ENCODE measurements at places on chromosomes 6 and 20.
A peak's percentile ranks its signal among the peaks of the same experiment; 100 is the strongest.

DNA sequence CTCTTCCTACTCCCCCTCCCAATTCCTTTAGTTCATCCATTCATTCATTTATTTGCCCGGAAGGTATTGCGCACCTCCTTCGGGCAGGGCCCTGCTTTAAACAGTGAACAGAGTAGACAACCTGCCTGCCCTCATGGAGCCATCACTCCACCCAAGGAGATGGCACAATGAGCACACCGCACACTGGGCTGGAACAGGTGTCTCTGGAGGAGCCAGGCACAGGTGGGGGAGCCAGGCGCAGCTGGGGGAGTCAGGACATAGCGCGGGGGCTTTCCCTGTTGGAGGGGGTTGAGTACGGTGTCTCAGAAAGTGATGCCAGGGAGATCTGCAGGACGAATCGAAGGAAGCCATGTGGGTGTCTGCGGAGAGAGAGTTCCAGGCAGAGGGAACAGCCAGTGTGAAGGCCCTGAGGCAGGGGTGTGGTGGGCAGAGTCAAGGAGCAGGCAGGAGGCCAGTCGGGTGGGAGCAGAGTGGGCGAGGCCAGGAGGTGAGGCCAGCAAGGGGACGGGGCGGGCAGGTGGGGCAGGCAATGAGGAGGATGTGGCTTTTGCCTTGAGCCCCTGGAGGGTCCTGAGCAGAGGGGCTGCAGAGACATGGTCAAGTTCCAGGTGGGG lies 46.4 kb downstream of the SNAI1 start:
- DNase-seq = no peak

DNA sequence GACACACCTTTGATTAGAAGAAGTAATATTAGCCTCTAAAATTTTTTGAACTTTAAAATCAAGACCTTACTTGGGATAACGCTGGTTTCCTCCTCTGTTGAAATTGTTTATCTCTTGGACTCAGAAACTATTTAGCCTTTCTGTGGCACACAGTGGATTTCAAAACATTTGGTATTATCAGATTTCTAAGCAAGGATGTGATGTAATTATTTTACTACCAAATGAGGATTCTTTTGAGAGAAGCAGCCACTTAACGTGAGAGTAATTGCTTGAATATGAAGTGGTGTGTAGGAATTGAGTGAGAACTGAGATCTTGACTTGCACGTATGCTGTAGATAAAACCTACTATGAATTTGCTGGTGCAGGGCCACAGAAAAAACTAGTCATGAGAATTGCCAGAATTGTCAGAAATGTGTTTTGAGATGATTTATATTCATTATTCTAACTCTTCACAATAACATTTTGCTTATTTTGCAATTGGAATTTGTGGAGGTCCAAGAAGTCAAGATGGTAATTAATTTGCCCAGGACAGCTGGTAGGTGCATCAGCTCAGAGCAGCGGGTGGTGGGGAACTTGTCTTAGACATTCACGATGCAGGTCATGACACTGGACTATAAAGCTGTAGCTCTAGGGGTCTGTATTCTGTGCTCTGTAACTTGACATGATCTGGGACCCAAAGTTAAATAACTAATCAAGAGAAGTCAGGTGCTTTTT lies 53.4 kb downstream of the AKAP12 start:
- DNase-seq = peak; percentile 69

DNA sequence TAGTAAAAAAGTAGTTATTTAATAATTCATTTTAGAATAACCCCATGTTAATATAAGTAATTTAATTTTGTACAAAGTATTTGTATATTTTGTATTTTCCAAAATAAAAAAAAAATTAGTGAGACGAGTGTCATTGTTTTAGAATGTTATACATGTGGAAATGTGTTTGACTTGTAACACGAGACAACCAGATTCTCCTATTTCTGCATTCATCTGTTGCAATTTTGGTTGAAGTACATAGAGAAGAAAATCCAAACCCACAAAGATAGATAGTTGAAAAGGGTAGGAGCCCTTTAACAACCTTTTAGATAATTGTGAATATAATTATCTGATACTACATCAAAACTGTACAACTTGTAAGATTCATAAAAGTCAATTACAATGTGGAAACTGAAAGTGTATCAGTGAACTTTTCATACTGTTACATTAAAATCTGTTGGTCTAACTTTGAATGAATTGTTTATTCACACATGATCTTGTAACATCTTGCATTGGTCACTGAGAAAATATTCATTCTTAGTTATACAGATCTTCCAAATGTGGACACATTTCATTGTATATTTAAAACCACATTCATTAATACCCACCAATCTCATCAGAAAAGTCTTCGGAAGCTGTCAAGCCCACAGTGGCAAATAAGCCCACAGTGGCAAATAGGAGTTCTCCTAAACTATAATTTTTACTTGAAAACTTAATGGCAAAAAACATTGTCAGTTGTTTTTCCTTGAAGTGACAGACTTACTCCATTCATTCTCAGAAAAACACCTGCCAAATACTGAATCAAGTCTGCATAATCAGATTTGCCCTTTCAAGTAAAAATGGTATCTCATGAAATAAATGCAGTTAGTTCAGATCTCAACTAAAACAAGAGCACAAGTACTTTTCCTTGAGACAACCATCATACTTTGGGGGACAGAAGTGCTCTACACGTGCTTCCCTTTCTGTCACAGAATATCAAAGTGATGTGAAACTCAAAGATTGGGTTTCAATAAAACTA lies 52.8 kb downstream of the FKBP5 start:
- no peak for DNase-seq

DNA sequence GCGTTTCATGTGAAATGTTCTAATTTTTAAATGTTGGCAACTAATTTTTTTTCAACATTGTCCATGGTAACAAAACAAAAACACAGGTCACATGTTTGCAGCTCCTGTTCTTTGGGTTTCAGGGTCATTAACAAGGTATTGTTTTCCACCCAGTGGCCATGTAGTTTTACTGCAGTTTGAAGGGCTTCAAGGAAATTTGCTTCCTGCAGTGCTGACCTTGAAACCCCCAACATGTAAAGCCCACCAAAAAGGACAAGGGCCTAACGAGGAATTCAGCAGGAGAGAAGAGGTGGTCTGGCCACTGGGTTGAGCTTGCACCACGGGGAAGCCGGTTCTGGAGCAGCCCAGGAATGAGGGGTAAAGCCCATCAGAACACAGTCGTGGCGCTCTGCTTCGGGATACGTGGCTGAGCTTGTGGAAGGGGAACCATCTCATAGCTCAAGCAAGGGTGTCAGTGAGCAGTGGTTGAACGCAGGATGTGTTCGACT lies 13.9 kb upstream of the KLHL31 start:
- peak; percentile 74 for DNase-seq

DNA sequence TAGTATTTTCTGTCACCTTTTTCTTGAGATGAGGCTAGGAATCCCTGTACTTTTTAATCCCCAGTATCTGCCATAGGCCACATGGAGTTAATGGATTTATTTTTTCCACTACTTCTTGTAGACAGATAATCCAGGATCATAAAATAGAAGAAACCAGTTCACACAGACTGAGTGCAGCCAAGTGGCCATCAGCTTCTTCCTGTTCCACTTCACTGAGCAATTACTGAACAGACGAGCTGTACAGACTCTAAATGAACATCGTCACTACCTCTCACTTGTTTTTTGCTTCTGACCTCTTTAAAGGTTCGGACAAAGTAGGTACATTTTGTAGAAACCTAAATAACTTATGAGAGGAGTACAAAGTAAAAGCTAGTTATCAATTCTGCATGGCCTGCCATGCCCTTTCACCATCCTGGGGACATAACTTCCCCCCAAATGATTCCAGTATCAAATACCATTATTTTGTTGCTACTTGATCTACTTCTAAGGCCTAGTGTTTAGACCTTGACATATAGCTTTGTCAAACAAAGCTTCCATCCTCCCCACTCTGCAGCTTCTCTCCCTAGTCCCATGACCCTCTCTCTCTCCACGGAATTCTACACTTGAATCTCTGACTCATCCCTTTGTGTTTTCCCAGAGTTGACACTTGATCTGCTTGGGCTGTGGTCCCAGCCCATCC lies 34.4 kb upstream of the ARHGAP18 start:
- no peak for DNase-seq

- DNase-seq = no peak
Measured at GRCh38 chr6:54415517-54415916, 107.3 kb downstream of the TINAG start.

DNA sequence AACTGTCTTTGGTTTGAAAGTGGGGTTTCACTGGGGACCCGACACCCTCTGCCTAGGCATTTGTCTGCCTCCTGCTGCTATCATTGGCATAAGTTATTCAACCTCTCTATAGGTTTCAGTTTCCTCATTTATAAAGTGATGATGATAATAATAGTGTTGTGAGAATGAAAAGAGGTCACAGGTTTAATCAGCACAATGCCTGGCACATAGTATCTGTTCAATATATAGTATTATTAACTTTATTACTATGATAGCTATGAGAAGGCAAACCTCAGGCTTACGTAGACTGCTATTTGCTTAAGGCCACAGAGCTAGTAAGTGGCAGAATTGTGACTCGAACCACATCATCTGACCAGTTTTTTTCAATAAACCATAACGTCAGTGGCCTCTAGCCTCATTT lies 256.8 kb downstream of the CDKAL1 start:
- no peak for DNase-seq

GRCh38 chr20:36128463-36129159 lies 25.9 kb upstream of the EPB41L1 start:
- no peak for DNase-seq

- no peak for DNase-seq
Measured at GRCh38 chr20:61127311-61128039, 124.6 kb upstream of the CDH4 start.

DNA sequence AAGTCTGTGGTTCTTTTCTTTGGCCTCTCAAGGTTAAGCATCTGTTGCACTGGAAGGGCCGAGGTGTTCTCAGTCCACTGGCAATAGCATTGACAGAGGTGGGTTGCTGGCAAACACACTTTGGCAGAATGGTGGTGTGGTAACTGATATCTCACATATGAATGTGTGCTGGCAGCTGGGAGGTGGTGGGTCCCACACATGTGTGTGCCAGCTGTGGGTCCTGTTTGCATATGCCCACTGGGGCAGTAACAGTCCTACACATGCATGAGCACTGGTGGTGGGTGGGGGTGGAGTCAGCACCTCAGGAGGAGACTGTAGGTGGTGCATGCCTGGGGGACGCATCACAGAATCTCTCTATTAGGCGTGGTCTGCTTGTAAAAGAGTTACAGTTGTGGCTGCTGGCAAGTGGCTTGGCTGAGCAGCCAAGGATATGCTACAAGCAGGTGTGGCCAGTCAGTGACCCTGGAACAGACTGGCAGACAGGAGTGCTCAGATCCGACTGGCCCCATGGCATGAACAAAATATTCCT lies 934.3 kb downstream of the GRIK2 start:
- no peak for DNase-seq

- no peak for DNase-seq
Measured at GRCh38 chr6:11341303-11341702, 108.8 kb upstream of the NEDD9 start.

DNA sequence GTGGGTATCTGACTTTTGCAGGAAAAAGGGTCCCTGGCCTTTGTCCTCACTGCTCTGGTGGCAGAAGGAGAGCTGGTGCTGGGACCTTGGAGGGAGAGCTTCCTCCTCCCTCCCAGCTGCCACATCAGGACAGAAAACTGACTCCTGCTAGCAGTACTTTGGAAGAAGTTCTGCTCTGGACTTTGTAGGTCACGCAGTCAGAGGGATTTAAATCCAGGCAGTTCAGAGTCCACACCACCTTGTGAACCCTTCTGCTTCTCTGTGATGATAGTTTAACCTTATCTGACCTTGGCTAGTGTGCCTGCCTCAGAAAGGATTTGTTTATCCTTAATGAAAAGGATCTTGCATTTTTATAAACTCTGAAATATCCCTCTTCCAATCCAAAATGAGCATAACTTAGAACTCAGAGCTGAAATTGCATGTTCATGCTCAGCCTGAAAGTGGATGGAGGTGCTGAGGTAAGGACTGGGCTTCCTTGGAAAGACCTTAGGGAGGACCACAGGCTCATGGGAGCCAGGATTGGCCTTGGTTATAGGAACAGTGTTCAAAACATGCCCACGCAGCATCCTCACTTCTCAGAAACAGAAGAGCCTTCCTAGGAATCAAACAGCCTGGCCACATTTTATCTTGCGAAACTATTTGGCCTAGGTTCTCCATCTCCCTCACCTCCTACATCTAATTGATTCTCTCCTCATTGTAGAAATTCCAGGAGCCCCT lies 123.9 kb upstream of the SASH1 start:
- DNase-seq = no peak

DNA sequence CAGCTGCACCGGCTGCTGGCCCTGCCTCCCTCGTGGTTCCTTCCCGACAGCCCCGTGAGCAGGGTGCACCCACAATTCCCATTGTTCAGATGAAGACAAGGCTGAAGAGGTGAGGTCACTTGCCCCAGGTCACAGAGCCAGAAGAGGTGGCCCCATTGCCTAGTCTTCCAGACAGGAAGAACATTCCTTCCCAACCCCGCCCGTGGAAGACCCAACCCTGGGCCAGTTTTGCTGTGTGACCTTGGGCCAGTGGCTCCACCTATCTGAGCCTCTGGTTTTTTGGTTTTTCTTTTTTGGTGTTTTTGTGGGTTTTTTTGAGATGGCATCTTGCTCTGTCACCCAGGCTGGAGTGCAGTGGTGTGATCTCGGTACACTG lies 61.7 kb downstream of the RIPOR3 start:
- no peak for DNase-seq

- DNase-seq = peak; percentile 65
Measured at GRCh38 chr6:109186012-109186411, 90.7 kb downstream of the CEP57L1 start.

DNA sequence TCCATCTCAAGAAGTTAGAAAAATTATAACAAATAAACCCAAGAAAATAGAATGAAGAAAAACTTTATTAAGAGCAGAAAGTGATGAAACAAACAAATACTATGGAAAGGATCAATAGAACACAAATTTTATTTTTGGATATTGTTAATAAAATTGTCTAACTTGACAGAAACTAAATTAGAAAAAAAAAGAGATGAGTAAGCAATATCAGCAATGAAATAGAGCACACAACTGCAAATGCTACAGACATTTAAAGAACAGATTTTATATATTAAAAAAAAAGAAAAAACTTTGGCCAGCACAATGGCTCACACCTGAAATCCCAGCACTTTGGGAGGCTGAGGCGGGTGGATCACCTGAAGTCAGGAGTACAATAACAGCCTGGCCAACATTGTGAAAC lies 628.0 kb downstream of the EPHA7 start:
- no peak for DNase-seq

DNA sequence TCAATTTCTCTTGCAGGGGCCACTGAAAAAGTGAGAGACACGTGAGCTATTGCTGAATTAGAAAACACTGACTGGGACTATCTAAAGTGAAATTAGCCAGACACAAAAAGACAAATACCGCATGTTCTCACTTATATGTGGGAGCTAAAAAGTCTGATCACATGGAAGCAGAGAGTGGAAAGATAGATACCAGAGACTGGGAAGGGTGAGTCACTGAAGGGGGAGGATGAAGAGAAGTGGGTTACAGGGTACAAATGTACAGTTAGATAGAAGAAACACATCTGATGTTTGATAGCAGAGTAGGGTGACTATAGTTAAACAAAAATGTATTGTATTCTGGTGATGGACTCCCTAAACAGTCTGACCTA lies 13.4 kb downstream of the CST3 start:
- peak; percentile 29 for DNase-seq

All from hematopoietic multipotent progenitor cell treated with erythropoietin and hydrocortisone succinate and interleukin-3 and kit ligand, for 4 days (in vitro differentiated cells).